ENCODE measurements at places on chromosomes 12 and 14.
A peak's percentile ranks its signal among the peaks of the same experiment; 100 is the strongest.

- DNase-seq, result no peak
Measured at GRCh38 chr12:86261578-86261977, 5.4 kb upstream of the MGAT4C start.

- DNase-seq, result no peak
Measured at GRCh38 chr12:11496157-11496851, 100.9 kb upstream of the PRB2 start.

DNA sequence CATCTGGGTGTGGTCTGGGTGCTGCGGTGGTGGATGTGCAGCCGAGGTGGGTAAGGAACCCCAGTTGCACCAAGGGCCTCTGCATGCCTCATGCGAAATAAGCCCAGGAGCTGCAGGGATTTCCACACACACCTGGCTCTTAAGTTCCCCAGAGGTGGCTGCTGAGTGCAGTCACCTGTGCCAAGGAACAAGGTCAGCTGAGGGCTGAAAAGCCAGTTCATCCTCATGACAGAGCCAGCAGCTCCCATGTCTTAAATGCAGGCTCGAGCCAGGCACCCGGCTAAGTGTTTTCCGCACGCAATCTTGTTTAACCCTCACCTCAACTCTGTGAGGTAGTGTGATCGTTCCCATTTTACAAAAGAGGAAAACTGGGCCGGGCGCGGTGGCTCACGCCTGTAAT lies 9.7 kb downstream of the HVCN1 start:
- no peak for DNase-seq

DNA sequence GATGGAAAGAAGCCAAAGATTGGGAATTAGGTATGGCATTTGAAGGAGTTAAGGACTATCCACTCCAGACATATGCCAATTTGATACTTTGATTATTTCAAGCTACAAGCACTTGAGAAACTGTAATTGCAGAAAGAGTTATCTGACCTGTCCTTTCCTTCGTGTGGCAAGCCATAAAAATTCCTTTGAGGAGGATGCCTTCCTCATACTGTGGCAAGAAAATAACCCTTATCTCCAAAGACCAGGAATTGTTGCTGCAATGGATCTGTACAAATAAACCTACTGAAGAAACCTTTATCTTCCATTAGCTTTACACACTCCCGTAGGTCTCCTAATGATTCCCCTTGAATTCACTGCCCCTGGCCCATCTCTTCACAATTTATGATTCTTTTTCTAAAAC lies 165.1 kb upstream of the AMIGO2 start:
- DNase-seq, result no peak

GRCh38 chr12:47813511-47814196 lies 6.0 kb downstream of the HDAC7 start:
- DNase-seq, result no peak

DNA sequence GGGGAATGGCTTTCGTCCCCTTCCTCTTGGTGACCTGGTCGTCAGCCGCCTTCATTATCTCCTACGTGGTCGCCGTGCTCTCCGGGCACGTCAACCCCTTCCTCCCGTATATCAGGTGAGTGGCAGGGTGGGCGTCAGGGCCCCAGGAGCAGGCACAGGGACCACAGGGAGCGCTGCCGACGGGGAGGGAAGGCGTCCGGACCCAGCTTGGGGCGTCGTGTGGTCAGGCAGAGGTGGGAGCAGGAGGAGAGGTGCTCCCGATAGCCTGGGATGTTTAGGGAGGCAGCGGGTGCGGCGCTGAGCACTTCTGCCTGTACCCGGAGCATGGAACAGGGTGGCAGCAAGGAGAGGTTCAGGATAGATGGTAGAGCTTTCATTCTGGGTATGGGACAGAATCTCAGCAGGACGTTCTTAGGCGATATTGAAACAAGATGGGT lies 444 bp downstream of the DRAM1 start:
- DNase-seq, result peak; percentile 16

- no peak for DNase-seq
Measured at GRCh38 chr12:102232446-102232845, 34.8 kb upstream of the PMCH start.

GRCh38 chr12:42396473-42397259 lies 70.7 kb downstream of the PPHLN1 start:
- no peak for DNase-seq

DNA sequence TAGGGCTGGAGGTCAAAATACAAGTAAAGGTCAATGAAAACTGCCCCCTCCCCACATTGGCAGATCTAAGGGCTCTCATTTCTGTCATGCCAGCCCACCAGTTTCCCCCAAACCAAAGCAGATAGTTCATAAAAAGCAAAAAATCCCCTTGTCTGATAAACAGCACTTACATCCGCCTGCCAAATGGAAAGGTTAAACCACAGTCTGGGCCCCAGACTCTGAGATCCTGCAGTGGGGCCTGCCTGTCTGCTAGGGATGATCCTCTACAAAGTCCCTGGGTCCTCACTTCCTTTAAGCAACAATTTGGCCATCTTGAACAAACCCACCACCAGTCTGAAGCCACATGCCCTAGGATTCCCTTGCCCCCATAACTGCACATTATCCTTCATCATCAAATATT lies 9.7 kb upstream of the RPS26 start:
- no peak for DNase-seq

DNA sequence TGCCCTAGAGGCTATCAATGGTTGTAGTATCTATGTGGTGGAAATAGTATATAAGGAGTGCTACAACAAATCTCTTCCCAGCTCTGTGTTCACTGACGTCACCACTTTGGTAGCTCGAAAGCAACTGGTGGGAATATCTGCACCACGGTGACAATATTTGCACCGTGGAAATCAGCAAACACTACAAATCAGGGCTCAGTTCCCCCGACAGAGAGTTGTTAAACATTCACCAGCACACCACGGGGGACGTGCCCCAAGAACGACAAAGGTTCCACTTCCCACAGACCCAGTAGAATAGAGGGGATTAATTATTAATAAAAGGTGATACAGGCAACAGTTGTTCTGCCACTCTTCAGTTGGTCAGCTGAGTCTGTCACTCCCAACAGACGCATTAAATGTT lies 98.4 kb downstream of the CCDC60 start:
- DNase-seq, result no peak

DNA sequence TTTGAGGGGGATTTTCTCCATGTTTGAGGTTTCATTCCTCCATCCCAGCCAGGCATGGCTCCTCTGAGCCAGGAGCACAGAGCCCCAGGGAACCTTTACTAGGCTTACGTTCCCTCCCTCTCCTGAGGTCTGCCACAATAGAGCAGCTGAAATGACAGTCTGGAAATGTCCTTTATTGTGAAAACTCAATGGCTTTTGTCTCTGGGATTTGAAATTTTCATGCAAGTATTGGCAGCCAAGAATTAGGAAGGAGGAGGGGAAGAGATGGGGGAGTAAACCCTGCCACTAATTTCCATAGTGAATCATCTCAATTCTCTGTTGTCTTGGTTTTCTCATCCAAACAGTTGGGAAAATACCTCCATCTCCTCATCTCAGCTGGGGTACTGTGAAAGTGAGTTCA lies 2.6 kb upstream of the PLEKHG3 start:
- DNase-seq, result peak; percentile 71

GRCh38 chr12:34391771-34392581 lies 369.7 kb downstream of the ALG10 start:
- DNase-seq, result no peak

DNA sequence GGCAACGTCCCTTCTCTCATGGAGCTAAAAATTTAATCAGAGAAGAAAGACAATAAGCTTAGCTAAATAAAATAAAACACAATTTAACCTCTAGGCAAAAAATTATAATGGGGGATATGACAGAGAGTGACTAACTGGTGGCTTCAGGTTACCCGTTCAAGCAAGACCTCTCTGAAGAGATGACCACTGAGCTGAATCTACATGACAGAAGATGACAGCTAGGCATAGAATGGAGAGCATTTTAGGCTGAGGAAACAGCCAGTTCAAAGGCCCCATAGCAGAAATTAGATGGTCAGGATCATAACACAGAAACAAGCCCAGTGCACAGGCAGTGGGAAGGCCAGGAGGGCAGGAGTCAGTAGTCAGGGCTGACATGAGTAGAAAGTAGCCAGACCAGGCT lies 1094.3 kb downstream of the VRK1 start:
- DNase-seq, result no peak

- DNase-seq, result no peak
Measured at GRCh38 chr12:1875608-1876007, 42.8 kb downstream of the CACNA2D4 start.

- DNase-seq, result no peak
Measured at GRCh38 chr14:80607430-80608190, 333.9 kb downstream of the CEP128 start.

DNA sequence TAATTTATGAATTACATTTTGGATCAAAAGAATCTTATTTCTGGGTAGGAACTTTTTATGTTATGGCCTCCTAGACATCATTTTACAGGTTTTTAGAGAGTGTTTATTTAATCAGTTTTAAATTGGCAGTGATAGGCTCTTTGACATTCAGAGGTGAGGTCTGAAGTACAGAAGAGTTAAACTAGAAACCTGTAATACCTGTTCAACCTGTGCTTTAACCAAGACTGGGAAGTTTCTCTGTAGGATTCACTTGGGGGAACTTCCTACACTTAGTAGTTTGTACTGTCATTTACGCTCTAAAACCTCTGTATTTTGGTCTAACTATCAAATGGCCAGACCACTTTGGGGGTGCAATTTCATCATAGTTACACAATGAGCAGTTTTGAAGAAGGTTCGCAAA lies 35.9 kb downstream of the PLEKHA5 start:
- no peak for DNase-seq

- peak; percentile 29 for DNase-seq
Measured at GRCh38 chr12:116201908-116202307, 75.6 kb downstream of the MED13L start.

- no peak for DNase-seq
Measured at GRCh38 chr12:81792666-81793065, 33.5 kb upstream of the PPFIA2 start.

- DNase-seq, result peak; percentile 15
Measured at GRCh38 chr12:68609998-68610369, 715 bp upstream of the RAP1B start.

DNA sequence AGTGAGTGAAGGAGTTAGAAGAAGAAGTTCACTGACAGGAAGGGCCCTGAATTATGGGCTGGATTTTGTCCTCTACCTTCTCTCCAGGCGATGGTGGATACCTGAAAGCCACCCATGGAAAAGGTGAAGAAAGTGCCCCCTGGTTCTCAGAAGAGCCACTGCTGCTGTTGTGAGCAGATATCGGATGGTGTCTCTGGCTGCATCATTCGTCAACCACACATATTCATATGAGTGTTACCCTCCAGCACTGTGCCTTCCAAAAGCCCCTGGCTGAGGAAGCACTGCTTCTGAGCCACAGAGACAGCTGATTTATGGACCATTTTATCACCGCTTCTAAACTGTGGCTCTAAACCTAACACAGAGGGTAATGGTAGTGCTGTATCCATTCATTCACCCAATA lies 2.0 kb upstream of the ACTN1 start:
- DNase-seq, result no peak

- DNase-seq, result no peak
Measured at GRCh38 chr12:127063339-127064072, 1203.5 kb upstream of the TMEM132C start.

- DNase-seq, result no peak
Measured at GRCh38 chr12:13163868-13164635, 32.5 kb upstream of the EMP1 start.

DNA sequence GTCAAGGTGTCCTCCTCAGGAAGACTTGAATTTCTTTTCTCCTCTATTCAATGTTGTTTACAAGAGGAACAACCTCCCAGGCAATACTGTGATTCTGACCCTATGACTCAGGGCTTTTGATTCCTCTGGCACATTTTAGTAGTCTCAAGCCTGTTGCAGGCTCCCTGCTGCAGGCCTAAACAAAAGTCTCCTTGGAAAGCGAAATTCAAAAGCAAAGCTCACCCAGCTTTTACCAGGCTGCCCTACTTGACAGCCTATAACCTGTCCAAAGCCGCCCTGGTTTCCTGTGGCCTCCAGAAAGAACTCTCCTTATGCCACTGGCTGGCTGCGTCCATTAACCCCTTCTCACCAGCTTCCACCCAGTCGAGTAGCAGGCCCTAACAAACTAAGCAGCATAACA lies 11.6 kb downstream of the FGD6 start:
- peak; percentile 67 for DNase-seq

DNA sequence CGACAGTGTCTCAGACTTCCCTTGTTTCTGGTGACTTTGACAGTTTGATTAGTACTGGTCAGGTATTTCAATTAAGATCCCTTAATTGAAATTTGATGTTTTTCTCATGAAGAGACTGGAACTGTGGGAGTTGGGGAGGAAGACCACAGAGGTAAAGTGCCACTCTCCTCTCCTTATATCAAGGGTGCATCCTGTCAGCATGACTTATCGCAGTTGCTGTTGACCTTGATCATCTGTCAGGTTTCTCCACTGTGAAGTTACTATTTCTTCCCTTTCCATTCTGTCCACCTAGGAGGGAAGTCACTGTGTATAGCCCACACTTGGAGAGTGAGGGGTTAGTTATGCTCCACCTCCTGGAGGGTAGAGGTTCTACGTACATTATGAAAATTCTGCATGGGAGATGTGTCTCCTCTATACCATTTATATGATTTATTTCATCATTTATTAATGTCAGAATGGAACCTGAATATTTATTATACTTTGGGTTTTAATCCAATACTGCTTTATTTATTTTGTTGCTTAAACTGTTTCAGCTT lies 40.3 kb upstream of the SMOC1 start:
- no peak for DNase-seq

DNA sequence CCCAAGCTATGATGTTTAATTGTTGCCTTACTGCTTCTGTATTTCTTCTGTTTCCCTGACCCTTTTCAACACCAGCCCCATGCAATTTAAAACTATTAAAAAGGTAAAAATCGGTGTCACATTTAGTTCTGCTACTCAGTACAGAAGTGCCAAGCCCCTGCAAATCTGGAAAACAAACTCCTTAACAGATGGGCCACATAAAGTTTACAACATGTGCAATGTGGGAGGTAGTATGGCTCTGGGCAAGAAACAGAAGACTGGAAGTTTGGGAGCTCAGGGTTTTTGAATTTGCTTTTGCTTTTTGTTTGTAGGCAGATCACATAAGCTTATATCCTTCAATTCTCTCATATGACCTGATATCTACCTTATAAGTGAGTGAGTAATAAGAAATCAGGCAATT lies 404.0 kb upstream of the ATP2B1 start:
- peak; percentile 28 for DNase-seq

- DNase-seq, result no peak
Measured at GRCh38 chr12:20187456-20187855, 180.9 kb upstream of the PDE3A start.

- peak; percentile 13 for DNase-seq
Measured at GRCh38 chr12:13171921-13172859, 24.3 kb upstream of the EMP1 start.

- no peak for DNase-seq
Measured at GRCh38 chr14:96212140-96212539, 7.5 kb downstream of the BDKRB2 start.

- no peak for DNase-seq
Measured at GRCh38 chr14:44396226-44396625, 110.9 kb downstream of the FSCB start.

GRCh38 chr12:109822416-109822815 lies 10.8 kb downstream of the TRPV4 start:
- DNase-seq, result no peak

DNA sequence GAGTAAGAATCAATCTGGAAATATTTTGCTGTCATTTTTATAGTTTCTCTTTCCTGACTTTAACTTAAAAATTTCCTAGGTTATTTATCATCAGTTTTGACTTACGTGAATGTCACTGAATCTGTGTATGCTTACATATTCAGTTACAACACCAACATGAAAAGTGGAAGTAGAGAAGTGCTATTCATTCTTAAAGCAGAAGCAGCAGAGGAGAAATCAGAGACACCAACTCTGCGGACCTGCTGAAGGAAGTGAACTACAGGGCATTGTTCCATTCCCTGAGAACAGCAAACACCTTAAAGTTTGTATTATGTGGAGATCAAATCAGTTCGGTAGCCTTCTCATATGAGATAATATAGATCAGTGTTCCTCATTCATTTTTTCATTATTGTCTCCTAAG lies 34.1 kb downstream of the RAD51B start:
- peak; percentile 10 for DNase-seq

All from Ammon's horn (tissue), 1 donor.